Jurkat, Clone E6-1 (cell line): ENCODE measurements at places on chromosomes 1 and 21.

DNA sequence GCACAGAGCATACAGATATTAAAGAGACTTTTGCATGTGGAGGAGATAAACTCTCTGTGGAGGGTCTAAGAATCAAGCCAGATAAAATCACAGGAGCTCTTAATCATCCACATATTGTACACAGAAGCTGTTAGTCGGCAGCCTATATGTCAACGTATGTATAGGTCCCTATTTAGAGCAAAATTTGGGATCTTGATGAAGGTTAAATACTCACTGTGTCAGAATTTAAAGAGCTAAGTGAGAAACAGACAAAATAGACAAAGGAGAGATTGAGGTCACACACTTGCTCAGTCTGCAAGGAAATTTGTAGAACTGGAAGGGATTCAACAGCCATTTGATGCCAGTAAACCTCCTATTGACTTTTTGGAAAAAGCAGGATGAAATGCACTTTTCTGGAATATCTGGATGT lies 4.1 kb upstream of the IRF2BP2 start:
- DNase-seq = no peak

DNA sequence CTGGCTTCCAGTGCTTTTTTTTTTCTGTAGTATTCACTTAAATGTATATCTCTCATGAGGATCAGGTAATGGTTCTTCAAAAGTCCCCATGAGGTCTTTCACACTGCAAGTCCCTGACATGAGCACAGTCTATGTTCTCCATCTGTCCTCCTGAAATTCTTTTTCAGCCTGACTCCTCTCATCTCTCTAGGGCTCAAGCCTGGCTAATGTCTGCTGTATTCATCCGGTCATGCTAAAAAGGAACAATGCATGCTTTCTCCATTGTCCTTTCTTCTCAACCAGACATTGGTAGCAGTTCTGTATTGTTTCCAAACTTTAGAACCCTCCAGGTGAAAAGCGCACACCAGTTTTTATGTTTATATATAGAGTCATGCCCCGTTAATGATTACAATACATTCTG lies 368.3 kb upstream of the OLFM3 start:
- DNase-seq = no peak

GRCh38 chr1:192866241-192866868 lies 57.5 kb downstream of the RGS2 start:
- DNase-seq = no peak

DNA sequence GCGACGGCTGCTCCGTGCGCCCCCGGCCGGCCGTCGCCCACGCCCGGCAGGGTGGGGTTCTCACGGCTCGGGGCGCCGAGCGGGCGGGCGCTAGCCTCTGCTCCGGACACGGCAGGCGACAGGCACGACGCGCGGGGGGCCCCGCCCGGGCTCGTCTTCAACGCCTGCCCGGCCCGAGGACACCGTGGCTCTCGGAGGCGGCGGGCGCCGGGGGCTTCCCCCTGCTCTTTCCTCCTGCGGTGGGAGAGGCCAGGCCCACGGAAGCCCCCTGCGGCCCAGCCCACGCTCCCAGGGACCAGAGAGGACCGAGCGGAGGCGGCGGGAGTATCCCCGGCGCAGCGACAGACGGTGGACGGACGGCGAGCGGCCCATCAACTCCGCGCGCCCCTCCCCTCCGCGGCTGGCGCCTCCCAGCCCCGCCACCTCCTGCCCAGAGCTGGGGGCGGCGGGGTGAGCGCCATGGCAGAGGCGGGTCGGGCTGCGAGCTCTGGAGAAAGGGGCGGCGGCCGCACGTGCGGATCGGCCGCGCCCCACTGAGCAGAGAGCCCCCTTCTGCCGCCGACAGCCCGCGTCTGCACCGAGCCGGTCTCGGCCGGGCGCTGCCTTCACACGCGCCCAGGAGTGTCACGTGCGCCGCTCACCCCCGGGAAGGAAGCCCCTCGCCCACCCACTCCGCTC lies at the start of the genes SHE and TDRD10:
TSS of gene SHE (minus strand) at position 347 of the 678 bp plus-strand sequence. CDS start 386 bp downstream, outside the sequence.
TSS of gene TDRD10 (plus strand) at position 154 of the 678 bp plus-strand sequence. CDS start 4,685 bp downstream, outside the sequence.
- DNase-seq = no peak

GRCh38 chr1:92516574-92516973 lies 29.8 kb upstream of the GFI1 start:
- DNase-seq = no peak

DNA sequence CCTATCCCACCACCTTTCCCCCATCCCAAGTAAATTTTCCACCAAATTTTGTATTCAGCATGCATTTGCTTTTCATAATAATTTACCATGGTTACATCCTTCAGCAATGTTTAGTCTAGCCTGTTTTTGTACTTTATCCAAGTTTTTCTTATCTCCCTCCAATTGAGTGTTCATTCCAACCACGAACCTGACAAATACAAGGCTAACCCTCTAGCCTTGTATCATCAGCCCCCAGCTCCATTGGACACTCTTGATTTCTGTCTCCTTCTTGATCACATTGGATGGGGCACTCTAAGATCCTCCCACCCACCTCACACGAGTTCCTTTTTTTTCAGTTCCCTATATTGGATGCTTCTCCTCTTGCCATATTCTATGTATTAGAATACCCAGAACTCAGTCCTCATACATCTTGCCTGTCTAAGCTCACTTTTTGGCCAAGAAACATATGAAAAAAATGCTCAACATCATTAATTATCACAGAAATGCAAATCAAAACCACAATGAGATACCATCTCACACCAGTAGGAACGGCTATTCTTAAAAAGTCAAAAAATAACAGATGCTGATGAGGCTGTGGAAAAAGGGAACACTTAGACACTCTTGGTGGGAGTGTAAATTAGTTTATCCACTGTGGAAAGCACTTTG lies 40.5 kb upstream of the SLC35F3 start:
- DNase-seq = no peak

GRCh38 chr1:111747282-111747734 lies 8.1 kb upstream of the INKA2 start:
- peak; percentile 87 for DNase-seq

DNA sequence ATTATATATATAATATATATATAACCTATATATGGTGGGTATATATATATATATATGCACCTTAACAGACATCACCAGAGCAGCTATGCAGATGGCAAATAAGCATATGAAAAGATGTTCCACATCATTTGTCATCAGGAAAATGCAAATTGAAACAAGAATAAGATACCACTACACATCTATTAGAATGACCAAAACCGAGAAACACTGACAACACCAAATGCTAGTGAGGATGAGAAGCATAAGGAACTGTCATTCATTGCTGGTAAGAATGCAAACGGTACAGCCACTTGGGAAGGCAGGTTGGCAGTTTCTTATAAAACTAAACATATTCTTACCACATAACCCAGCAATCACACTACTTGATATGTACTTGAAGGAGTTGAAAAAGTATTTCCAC lies 219.8 kb upstream of the PRMT6 start:
- no peak for DNase-seq

GRCh38 chr1:231954751-231955150 lies 328.2 kb downstream of the DISC1 start:
- no peak for DNase-seq

DNA sequence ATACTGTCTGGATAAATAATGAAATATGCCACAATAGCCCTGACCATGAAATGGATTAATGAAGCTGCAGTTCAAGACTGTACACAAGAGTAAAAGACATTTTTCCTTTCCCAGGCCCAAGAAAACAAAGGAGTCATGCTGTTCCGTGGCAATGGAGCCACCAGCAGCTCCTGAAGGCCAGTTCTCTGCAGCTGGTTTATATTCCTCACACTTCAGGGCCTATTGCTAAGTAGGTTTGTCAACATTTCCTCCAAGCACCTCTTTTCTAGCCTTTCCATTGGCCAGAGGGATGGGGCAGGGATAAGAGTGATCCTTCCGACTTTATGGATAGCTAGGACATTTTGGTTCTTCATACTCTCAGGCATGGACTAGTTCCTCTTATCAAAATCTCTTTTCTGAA lies 24.2 kb upstream of the RGL1 start:
- no peak for DNase-seq

DNA sequence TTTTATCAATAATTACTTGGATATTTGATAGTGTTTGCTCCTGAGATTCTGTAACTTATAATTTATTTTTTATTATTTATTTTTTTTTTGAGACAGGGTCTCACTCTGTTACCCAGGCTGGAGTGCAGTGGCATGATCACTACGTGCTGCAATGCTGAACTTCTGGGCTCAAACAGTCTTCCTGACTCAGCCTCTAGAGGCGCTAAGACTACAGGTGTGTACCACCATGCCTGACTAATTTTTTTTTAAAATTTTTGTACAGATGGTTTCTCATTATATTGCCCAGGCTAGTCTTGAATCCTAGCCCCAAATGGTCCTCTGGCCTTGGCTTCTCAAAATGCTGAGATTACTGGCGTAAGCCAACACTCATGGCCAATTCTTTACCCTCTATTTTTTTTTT lies 845.5 kb upstream of the ADGRL4 start:
- DNase-seq = peak; percentile 2

GRCh38 chr21:41207401-41208375 lies 39.7 kb downstream of the BACE2 start:
- DNase-seq = no peak

- DNase-seq = no peak
Observed at GRCh38 chr1:244159646-244160045, 108.6 kb downstream of the ZBTB18 start.

- no peak for DNase-seq
Observed at GRCh38 chr1:220772846-220773245, 13.9 kb upstream of the MTARC1 start.

DNA sequence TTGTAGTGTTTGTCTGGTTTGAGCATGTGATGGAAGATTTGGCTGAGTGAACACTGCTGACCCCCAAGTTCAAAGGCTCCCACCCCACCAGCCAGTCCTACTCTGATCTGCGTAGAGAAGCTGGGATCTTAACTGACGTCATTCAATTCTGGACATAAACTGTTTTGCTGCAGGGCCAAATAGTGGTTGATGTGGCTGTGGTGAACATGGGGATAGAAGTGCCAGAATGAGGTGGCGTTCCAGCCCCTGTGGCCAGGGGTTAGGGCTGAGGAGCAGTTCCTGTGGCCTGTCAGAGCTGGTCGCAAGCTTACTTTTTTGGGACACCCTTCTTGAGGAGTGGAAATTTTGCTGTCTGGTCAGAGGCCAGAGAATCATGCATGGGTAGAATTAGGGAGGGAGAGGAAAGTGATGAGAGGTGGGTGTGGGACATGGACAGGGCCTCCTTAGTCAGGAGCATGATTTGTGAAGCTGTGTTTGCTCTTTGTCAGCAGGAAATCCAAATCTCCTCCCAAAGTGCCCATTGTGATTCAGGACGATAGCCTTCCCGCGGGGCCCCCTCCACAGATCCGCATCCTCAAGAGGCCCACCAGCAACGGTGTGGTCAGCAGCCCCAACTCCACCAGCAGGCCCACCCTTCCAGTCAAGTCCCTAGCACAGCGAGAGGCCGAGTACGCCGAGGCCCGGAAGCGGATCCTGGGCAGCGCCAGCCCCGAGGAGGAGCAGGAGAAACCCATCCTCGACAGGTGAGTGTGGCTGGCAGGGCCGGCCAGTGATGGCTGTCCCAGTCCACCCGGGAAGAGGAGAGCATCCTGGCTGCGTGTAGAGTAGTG lies 25.9 kb downstream of the SZRD1 start:
- no peak for DNase-seq

- DNase-seq = peak; percentile 23
Observed at GRCh38 chr1:97243973-97244560, 522.5 kb downstream of the PTBP2 start.

- DNase-seq = no peak
Observed at GRCh38 chr1:30472009-30472408, 251.4 kb downstream of the MATN1 start.

GRCh38 chr1:11873395-11874257 lies 14.9 kb upstream of the NPPB start:
- no peak for DNase-seq

GRCh38 chr1:175043824-175044223 lies 20.6 kb upstream of the MRPS14 start:
- DNase-seq = no peak

GRCh38 chr1:226408285-226409184 lies 642 bp upstream of the PARP1 start:
- DNase-seq = peak; percentile 90

DNA sequence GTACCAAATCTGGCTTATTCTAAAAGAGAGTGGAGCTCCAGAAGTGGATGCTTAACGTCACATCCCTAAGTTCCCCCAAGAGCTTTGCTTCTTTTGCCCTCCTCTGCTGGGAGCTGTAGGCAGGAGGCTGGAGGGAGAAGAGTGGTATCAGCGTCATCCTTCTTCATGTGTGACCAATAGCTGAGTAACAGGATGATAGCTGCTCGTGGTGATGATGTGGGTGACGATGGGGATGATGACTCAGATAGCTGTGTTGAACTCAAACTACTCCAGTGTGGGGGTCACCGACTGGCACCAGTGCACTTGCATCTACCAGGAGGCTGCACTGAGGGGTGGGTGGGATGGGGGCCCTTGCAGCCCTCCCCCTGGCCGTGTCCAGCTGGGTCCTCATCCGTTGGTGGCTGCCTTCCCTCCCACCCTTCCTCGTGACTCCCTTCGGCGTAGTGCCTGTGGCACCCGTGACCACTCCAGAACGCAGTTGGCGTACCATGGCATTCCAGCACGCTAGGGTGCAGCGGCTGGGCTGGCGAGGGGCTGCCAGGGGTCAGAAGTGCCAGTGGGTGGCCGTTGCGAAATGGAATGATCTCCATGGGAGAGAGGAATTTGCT lies 1.1 kb downstream of the IGFN1 start:
- no peak for DNase-seq

- DNase-seq = no peak
Observed at GRCh38 chr1:175191659-175192058, 917 bp downstream of the KIAA0040 start.

GRCh38 chr1:25784575-25785051 lies 15.4 kb upstream of the SELENON start:
- DNase-seq = no peak

- no peak for DNase-seq
Observed at GRCh38 chr1:47224676-47225399, 7.2 kb downstream of the TAL1 start.

DNA sequence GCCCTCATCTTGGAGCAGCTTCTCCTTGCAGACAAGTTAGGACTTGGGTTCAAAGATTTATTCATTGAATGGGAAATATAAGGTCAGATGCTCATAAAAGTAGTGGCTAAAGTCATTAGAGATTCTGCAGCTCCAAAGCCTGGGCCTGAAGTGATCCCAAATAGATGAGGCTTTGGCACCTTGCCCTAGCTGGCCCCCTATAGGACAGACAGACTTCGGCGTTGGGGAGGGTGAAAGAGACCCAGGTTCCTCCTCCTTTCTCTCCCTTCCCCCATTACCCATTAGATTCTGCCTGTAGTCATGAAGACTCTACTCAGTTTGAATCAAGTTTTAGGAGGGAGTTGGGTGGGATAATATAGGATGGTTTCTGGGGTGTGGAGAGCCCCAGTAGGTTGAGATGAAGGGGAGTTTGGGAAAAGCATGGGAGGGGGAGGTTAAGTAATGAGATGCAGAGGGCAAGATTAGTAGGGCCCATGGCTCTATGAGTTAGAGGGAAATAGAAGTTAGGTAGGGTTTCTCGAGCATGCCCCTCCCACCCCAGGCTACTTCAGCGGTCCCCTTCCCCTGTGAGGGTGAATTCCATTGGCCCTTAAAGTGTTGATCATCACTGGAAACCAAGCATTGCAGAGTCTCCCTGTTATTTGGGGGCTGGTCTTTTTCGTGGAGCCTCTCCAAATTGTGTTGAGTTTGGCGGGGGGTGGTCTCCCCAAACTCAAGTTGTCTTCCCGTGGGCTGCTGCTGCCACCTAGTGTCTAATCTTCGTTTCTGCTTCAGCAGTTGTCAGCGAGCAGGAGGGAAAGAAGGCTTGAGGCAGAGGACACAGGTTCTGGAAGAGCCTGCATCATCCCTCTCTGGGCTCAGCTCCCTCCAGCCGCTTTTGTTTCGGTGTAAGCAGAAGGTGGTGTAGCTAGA lies 2.1 kb upstream of the AHDC1 start:
- DNase-seq = peak; percentile 70
